Liver (tissue), 10 donors: ENCODE measurements at places on chromosomes 16 and 17. TPM values are rescaled to one million over a fixed set of nuclear protein-coding genes. Genes with fewer than 3 reads are reported as not detected.

The KRTAP1-5 gene
- not detected for total RNA-seq

DNA sequence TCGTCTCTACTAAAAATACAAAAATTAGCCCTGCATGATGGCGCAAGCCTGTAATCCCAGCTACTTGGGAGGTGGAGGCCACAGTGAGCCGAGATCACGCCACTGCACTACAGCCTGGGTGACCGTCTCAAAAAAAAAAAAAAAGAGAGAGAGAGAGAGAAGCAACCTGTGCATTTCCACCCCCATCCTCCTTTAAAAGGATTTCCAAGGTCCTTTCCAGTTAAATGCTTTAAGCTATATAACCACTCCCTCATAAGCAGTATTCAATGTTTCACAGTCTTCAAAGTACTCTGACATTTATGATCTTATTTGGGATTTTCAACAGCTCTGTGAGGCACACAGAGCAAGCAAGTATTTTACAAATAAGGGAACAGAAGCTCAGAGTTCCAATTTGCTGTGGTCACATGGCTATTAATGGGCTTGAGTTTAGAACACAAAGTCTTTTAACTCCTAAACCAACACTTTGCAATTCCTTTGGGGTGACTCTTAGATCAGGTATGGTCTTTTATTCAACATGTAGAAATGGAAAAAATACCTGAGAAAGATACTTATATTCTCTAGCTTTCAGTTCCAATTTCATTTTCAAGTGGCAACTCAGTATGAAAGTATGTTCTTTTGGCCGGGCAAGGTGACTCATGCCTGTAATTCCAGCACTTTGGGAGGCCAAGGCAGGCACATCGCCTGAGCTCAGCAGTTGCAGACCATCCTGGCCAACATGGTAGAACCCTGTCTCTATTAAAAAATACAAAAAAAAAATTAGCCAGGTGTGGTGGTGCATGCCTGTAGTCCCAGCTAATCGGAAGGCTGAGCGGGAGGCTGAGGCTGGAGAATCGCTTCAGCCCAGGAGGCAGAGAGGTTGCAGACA, 31.3 kb downstream of the SPOP start:
- DNase-seq, result no peak

DNA sequence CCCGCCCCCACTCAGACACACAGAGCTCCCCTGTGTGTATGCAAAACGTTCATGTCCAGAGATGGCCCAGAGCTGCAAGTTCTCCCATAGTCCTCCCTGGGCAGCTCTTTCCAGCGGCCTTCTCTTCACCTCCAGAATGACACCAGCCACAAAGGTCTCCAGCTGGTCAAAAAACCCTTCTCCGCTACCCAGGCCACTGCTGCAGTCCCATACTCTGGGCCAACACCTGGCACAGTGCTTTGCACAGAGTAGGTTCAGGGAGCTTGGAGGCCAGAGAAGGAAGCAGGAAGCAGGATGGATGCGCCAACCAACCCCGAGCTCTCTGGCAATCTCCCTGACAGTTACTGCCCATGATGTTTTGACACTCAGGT, 1.1 kb upstream of the STAT5B start:
- DNase-seq, result no peak

The KRTAP4-5 gene
- not detected for total RNA-seq

The GPR139 gene
- not detected for total RNA-seq

DNA sequence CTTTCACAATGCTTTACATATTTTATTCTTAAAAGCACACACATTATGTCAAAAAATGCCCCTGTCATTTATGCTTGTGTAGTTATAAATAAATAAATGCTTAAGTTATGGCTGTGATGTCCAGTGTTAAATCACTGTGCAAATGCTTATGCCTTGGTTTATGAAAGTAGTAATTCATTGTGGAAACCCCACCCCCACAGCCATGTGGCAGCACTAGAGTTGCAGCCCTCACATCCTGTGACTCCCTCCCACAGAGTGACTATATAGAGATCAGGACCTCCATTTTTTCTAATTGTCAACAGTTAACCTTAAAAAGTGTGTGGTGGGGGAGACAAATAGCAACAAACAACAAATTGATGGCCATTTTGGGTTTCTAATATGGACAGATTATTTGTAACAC, 2.4 kb downstream of the SKAP1 start:
- no peak for DNase-seq

DNA sequence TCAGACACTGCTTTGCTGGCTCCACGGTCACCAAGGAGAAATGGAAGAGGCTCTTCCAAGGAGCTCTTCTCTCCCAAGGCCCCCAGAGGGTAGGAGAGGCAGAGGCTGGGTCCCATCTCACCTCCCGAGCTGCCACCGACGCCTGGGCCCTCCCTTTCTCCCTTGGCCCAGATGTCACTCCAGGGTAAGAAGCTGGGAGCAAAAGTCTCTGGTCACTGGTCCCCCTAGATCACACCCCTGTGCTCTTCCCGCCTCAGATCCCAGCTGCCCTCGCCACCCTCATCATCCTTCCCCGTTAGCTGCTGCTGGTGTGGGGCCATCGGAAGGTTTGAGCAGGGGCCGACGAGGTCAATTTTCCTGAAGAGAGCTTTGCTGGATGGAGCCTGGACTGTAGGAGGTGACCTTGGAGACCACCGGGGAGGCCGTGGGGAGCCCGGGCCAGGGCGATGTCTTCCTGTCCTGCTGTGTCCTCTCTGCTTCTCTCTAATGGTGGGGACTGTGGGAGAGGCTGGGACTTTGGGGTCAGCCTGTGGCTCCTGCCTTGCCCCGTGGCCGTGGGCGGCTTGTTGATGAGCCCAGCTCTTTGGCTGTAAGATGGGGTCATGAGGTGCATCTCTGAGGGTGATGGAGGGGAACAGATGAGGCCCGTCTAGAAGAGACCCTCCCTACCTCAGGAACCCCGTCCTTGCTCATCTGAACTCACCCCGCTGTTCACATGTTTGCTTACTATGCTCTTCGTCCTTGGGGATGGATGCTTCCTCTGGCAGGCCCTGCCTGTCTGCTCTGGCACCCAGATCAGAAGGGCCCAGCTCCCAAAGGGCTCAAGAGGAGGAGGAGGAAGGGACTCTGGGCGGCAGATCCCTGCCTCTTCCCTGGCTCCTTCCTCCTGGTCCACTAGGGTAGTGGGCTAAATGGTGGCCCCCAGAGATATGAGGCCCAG, 11.4 kb upstream of the RHBDF2 start:
- no peak for DNase-seq
